Urinary bladder (tissue), 4 donors: ENCODE measurements at places on chromosomes 5 and 9. TPM values are rescaled to one million over a fixed set of nuclear protein-coding genes. Genes with fewer than 3 reads are reported as not detected.

GRCh38 chr9:97990259-97990658 lies 7.1 kb downstream of the ANP32B start:
- DNase-seq, result no peak

- no peak for DNase-seq
Observed at GRCh38 chr5:172622091-172623046, 18.7 kb upstream of the NEURL1B start.

CDC37L1 gene
- 23.6 TPM for total RNA-seq

SLC1A1 gene
- total RNA-seq, result 6.9 TPM

STPG3 gene
- not detected for total RNA-seq

IFNK gene
- not detected for total RNA-seq

DNA sequence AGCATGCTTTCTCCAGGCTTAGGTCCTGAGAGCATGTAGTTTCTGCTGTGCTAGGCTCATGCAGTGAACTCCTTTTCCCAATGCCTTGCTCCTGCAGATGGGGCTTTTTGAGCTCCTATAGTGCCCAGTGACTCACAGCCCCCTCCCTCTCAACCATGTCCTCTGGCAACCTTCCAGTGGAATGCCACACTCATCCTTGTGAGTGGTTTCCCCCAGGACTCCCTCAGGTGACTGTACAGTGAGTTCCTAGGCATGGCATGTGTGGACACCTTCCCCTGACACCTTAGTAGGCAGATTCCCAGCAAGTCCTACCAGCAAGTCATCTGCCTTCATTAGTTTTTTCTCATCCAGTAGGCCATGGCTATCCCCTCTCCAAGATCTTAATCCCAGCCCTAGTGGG lies 72.4 kb upstream of the CXCL14 start:
- DNase-seq, result no peak

- DNase-seq, result no peak
Observed at GRCh38 chr5:119285070-119285916, 70.5 kb upstream of the TNFAIP8 start.
